Caki2 (cell line): ENCODE measurements at places on chromosomes 1 and 21. TPM values are rescaled to one million over a fixed set of nuclear protein-coding genes. Genes with fewer than 3 reads are reported as not detected.
A peak's percentile ranks its signal among the peaks of the same experiment; 100 is the strongest.

- peak; percentile 90 for DNase-seq
Measured at GRCh38 chr1:22749919-22750684, 39.5 kb downstream of the EPHB2 start.

GRCh38 chr1:160398823-160399222 is 1.5 kb upstream of the VANGL2 start:
- no peak for DNase-seq

PLA2G2D gene
- not detected in 2 replicates for total RNA-seq

- no peak for DNase-seq
Measured at GRCh38 chr1:204729516-204729915, 44.0 kb upstream of the LRRN2 start.

TMPRSS3 gene
- total RNA-seq, result not detected in 2 replicates

F5 gene
- not detected in 2 replicates for total RNA-seq
